ENCODE measurements at places on chromosomes 6 and 20. TPM values are rescaled to one million over a fixed set of nuclear protein-coding genes. Genes with fewer than 3 reads are reported as not detected.

RSPO3 gene
- total RNA-seq = 6.8 TPM

SYCP2 gene
- total RNA-seq = 14.6 TPM

PTK7 gene
- total RNA-seq = 25.9 TPM

SLA2 gene
- total RNA-seq = 1.3 TPM

MOXD1 gene
- 16.9 TPM for total RNA-seq

All from stomach (tissue), 19 donors.